Prostate gland (tissue), 2 donors: ENCODE measurements at places on chromosomes 2 and 18. TPM values are rescaled to one million over a fixed set of nuclear protein-coding genes. Genes with fewer than 3 reads are reported as not detected.

Gene CGREF1
- 4.9 TPM for total RNA-seq

DNA sequence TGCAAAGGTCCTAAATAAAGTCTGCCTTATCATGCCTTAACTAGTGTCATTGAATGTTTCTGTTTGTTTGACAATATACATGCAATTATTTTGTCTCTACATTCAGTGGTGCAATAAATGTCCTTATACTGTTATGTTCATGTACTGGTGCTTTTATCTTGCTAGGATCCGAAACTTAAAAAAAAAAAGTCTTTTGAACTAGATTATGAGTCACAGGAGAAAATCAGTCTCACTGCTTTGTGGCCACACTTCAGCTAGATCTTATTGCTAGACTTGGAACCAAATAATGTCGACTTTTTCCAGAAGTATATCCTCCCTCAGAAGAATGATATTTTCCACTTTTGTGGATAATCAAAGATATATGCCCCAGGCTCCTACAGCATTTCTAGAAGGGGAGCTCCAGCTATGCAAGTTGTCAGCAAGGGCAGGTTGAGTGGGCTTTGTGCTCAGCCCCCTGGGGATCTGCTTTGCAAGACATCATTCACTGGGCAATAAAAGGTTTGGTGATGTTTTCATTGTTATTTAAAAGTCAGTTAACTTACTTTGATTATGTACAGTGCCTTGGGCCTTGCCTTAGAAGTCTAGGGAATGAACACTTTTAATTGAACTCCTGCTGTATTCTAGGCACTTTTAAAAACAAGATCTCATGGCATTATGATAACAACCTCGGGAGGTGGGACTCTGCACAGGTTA lies 157.1 kb upstream of the LRRTM1 start:
- DNase-seq, result no peak

- no peak for DNase-seq
Observed at GRCh38 chr2:184597571-184597991, 748 bp upstream of the ZNF804A start.

Gene ABCB11
- not detected for total RNA-seq

DNA sequence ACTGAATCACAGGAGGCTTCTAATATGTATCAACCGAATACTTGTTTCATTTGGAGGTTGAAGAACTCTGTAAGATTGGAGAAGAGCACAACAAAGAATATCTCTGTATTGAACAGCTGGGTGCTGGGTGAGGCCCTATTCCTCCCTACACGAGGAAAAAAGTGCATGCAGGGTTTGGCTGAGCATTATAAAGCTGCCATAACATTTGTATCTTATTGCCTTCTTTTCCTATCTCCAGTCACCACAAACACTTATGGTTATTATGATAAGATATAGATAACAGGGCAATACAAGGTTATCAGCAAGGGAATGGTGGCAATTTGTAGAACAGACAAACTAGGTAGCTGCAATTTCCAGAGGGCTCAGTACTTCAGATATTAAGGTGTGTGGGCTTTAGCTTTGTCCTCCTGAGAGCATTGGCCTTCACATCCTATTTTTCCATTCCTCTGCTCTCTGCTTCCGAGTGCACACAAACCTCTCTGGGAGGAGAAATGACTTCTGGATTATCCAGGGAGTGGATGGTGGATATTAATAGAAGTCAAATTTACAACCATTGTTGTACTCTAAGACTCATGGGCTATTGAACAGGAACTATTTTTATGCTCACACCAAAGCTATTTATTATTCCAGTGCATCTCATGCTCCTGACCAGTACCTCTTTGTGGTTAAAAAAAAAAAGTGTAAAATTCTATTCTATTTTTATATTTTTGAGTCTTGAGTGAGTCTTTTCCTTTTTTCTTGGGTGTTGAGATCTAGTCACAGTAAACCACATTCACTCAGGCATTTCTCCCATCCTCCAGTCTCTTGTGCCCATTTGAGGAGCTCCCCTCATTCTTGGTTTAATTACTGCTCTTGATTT lies 248.4 kb downstream of the ETAA1 start:
- DNase-seq, result no peak

Gene GPR155
- total RNA-seq, result 3.7 TPM

Gene TTL
- total RNA-seq, result 12.0 TPM

- no peak for DNase-seq
Observed at GRCh38 chr2:174595891-174596397, 1.7 kb downstream of the WIPF1 start.

DNA sequence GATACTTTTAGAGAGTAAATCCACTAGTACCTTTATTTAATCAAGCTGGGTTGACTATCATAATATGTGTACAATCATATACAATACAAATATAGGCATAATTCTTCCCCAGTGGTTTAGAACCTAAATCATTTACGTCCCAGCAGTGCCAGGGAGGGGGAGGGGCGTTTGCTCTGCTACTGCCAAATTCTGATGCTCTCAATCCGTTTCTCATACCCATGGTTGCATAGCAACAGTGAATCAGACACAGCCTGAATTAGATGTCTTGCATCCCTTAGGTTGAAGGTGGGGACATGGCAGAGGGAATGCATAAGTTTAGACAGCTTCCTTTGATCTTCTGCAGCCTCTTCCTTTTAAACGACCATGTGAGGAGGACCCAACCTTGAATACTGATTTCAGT lies 135.4 kb downstream of the ABCA12 start:
- DNase-seq, result no peak

DNA sequence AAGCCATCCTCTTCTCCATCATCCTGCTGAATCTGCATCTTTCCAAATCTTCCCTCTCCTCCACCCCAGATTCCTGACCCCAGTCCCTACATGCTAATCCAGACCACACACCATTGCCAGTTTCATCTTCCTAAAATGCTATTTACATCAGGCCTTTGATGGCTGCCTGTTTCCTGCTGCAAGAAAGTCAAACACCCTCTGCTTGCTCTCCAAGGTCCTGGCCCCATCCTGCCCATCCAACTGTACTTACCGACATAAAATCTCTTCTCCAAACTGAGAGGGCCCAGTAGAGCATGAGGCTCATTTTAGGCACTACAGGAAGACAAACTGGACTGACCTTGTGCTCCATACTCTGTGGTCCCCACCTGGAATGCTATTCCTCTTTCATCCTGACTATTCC lies 19.0 kb downstream of the ALK start:
- no peak for DNase-seq

- no peak for DNase-seq
Observed at GRCh38 chr18:69780851-69781250, 166.8 kb downstream of the CD226 start.

Gene TSGA10
- total RNA-seq, result 19.0 TPM

GRCh38 chr2:111701266-111701665 lies 182.7 kb downstream of the ANAPC1 start:
- no peak for DNase-seq

DNA sequence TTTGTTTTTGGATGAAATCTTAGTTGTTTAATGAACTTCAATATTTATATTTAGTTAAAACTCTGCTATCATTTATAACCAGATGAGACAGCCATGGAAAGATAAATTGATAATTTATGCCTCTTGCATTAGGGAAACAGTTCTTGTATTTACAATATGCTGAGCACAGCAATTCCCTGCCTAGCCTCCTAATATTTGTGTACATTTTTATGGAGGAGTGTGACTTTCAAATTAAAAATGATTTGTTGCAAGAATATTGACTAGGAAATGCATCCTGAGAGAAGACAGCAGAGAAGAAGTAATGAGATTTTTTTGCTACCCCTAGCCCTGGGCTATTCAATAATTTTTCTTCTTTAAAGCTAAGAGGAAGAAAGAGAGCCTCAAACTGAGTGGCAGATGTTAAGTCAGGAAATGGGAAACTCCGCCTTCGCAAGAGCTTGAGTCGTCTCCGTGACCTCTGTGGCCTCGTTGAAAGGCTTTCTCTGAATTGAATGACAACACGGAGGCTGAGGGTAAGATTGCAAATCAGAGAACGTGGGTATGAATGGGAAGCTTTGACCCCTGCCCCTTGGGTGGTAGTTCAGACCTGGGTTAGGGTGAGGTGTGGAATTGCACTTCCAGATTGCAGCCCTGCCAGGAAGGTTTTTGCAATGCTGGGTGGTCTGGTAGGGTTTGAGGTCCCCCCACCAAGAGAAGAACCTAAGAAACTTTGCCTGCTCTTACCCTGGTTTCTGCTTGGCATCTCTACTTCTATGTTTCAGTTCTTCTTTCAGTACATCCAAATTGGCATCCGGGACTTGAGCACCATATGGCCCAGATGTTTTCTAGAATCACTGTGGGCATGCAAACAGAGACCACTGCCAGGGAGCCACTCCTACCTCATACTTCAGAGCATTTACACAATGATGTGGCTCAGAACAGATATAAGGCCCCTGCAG lies 210.3 kb upstream of the RBMS1 start:
- no peak for DNase-seq

DNA sequence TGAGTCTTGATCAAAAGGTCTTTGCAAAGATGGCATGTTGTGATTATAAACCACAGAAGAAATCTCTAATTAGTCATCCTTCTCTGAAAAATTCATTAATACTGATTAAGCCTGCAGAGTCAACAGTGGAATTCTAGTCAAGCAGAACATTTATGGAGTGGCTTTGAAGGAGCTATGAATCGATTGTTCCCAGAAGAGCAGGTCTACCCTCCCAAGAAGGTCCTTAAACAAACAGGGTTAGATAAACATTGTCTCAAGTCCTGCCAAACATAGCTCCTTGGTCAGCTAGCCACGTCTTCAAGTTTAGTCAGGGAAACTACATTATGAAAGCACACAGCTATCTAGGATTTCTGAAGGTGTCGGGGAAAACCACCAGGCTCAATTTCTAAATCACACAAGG lies 88.9 kb downstream of the ITGA4 start:
- DNase-seq, result no peak

Gene GALR1
- 0.34 TPM for total RNA-seq

DNA sequence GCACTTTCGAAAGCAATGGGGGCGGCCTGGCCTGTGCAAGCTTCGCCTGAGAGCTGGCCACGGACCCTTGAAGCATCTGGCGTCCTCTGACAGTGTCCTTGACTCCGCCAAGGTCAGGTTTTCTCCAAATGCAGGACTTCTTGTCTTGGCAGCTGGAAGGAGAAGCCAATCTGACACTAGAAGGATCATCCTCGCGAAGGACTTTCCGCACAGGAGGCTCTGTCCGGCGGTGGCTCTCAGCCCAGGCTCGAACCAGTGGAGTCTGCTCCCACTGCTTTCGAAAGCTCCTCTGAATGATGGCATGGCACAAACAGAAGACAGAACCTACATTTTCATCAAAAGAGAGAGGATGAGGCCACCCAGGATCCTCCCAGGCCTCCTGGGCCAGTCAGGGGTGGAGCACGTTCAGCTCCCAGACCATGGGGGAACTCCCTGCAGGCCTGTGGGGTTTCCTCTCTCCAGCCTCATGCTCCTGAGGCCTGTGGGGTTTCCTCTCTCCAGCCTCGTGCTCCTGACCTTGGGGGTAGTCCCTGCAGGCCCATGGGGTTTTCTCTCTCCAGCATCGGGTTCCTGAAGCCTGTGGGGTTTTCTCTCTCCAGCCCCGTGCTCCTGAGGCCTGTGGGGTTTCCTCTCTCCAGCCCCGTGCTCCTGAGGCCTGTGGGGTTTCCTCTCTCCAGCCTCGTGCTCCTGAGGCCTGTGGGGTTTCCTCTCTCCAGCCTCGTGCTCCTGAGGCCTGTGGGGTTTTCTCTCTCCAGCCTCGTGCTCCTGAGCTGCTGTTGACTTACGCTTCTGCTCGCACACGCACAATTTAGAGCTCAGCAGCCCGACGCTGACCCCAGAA lies 396.5 kb upstream of the SALL3 start:
- no peak for DNase-seq

Gene MAPK4
- 10.6 TPM for total RNA-seq

Gene DNER
- 6.0 TPM for total RNA-seq

DNA sequence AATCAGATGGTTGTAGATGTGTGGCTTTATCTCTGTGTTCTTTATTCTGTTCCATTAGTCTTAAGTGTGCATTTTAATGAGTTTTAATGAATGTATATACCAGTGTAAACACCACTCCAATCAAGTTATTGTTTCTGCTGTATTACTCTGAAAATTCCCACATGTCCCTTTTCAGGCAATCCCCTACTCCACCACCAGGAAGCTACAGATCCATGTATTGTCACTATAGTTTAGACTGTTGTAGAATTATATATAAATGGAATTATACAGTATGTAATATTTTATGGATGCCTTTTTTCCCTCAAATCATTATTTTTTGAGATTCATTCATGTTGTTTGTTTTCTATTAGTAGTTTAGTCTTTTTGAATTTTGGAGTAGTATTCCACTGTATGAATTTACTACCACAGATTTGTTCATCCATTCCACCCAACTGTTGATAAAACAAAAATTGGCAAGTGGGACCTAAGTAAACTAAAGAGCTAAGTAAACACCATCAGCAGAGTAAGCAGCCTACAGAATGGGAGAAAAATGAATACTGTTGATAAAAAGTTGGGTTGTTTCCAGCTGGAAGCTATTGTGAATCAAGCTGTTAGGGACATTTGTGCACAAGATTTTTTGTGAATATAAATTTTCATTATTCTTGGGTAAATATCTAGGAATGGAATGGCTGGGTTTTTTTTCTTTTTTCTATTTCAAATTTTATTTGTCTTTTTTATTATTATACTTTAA lies 262.0 kb downstream of the CAMKMT start:
- DNase-seq, result no peak

DNA sequence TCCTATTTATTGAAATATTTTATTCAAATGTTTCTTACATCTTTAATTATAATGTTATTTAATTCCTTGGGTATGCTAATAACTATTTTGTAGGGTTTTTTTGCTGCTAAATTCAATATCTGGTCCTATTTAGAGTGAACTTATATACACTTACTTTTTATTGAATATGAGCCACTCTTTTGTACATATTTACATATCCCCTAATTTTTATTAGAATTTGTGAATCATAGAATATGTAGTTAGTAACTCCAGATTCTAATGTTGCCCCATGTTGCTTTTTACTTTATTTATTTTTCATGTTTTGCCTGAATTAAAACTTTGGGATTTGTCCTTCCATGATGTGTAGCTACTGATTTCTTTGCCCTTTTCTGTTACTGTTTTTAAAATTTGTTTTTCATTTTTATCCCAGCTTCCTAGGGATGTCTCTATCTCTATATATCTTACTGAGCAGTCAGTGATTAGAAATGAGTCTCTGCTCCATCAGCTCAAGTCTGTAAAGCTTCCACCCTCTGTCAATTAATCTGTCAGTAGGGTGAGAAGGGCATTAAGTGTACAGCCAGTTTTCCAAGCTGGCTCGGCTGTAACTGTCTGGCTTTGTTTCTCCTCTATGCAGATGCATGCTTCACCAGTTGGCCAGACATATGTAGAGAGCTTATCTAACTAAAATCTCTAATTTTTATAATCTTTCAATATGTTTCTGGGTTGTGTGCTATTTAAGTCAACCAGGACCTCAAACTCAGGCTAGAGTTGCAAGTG lies 256.9 kb downstream of the CDH19 start:
- no peak for DNase-seq

Gene FBXO15
- total RNA-seq, result 7.8 TPM

- no peak for DNase-seq
Observed at GRCh38 chr2:229780856-229781773, 66.8 kb upstream of the DNER start.

Gene RAB12
- total RNA-seq, result 22.4 TPM

Gene MAP2
- 30.7 TPM for total RNA-seq

DNA sequence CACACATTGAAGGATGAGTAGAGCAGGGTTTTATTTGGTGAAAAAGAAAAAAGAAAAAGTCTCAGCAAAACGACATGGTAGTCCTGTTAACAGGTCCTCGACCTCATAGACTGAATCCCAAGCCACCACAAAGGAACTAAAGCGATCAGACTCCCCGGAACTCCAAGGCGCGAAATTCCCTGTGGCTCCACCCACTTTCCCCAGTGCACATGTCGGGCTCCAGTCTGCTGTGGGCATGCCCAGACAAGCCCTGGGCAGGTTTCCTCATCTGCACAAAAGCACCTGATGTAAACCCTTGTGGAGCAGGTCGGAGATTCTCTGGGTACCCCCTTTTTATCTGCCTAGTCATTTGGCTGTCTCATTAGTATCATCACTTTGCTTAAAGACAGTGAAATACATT lies 170.7 kb upstream of the FSIP2 start:
- no peak for DNase-seq

Gene SGPP2
- total RNA-seq, result 3.7 TPM
